GM23248 (cell line): ENCODE measurements at places on chromosomes 4 and X.

- H3K36me3 ChIP-seq = no peaks in the 10 kb centered on the region
- no peak overlapping the region for H3K4me3 ChIP-seq
- no peaks in the 10 kb centered on the region for H3K4me1 ChIP-seq
Observed at GRCh38 chr4:170589597-170590191, 499.9 kb upstream of the AADAT start.

GRCh38 chrX:23666282-23666681, 1.0 kb upstream of the PRDX4 start:
- no peak overlapping the region for H3K4me3 ChIP-seq
- H3K27ac ChIP-seq = no peak overlapping the region
- H3K4me1 ChIP-seq = peaks cover 13% of the 10 kb centered on the region
- no peaks in the 10 kb centered on the region for H3K36me3 ChIP-seq

DNA sequence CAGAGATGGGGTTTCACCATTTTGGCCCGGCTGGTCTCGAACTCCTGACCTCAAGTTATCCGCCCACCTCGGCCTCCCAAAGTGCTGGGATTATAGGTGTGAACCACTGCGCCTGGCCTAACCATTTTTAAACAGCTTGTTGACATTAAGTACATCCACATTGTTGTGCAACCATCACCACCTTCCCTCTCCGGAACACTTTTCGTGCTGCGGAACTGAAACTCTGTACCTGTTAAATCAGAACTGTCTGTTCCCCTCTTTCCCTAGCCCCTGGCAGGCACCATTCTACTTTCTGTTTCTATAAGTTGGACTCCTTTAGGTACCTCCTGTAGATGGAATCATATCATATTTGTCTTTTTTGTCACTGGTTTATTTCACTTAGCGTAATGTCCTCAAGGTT, 9.5 kb downstream of the FHDC1 start:
- H3K4me3 ChIP-seq = no peak overlapping the region
- no peak for DNase-seq
- H3K36me3 ChIP-seq = no peaks in the 10 kb centered on the region
- peaks cover 15% of the 10 kb centered on the region for H3K4me1 ChIP-seq
- no peaks in the 10 kb centered on the region for H3K27me3 ChIP-seq
- H3K27ac ChIP-seq = no peak overlapping the region

- H3K27ac ChIP-seq = no peak overlapping the region
- H3K4me1 ChIP-seq = 0 out of 2 replicates have a peak, but pooled peaks cover 4% of the 10 kb centered on the region
- no peaks in the 10 kb centered on the region; the same call in 1 of the 2 replicates for H3K27me3 ChIP-seq
- peak; percentile 76 for DNase-seq
Observed at GRCh38 chr4:184845367-184846021, 19.7 kb upstream of the ACSL1 start.

GRCh38 chr4:123116412-123116811, 194.0 kb upstream of the NUDT6 start:
- 0 out of 2 replicates have a peak, but pooled peaks cover 6% of the 10 kb centered on the region for H3K4me1 ChIP-seq
- H3K27ac ChIP-seq = no peak overlapping the region
- H3K27me3 ChIP-seq = no peaks in the 10 kb centered on the region

- no peak overlapping the region for H3K4me3 ChIP-seq
- H3K27ac ChIP-seq = no peak overlapping the region
- H3K4me1 ChIP-seq = no peaks in the 10 kb centered on the region
- no peaks in the 10 kb centered on the region for H3K36me3 ChIP-seq
Observed at GRCh38 chrX:115191490-115192243, 2.5 kb downstream of the RBMXL3 start.

DNA sequence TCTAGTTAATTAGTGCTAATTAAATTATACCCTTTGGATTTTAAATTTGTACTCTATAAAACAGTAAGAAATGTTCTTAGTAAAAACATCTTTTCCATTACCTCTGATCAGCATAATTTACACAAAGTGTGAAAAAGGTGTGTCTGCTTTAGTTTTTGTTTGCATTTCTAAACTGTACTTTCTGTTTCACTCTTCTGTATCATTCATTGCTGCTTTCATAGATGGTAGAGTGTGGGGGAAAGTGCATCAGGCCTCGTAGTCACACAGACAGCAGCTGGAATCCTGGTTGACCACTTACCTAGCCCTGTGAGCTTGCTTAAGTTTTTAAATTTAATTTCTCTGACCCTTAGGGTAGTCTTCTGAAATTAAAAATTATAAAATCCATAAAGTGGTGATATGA, 275.4 kb upstream of the PITX2 start:
- H3K4me3 ChIP-seq = no peak overlapping the region
- H3K4me1 ChIP-seq = no peaks in the 10 kb centered on the region
- no peaks in the 10 kb centered on the region for H3K36me3 ChIP-seq
- DNase-seq = no peak

GRCh38 chrX:44997888-44998287, 124.9 kb downstream of the KDM6A start:
- no peak overlapping the region for H3K27ac ChIP-seq
- H3K4me3 ChIP-seq = no peak overlapping the region
- no peaks in the 10 kb centered on the region for H3K27me3 ChIP-seq
- no peaks in the 10 kb centered on the region for H3K4me1 ChIP-seq
- H3K36me3 ChIP-seq = no peaks in the 10 kb centered on the region

- no peaks in the 10 kb centered on the region for H3K4me1 ChIP-seq
- no peaks in the 10 kb centered on the region for H3K36me3 ChIP-seq
- H3K27me3 ChIP-seq = no peaks in the 10 kb centered on the region
- no peak overlapping the region for H3K4me3 ChIP-seq
Observed at GRCh38 chr4:133440404-133440803, 291.3 kb downstream of the PCDH10 start.

GRCh38 chrX:20670611-20671010, 403.9 kb upstream of the RPS6KA3 start:
- H3K27me3 ChIP-seq = no peaks in the 10 kb centered on the region
- DNase-seq = no peak
- no peaks in the 10 kb centered on the region for H3K36me3 ChIP-seq
- H3K4me3 ChIP-seq = no peak overlapping the region
- 0 out of 2 replicates have a peak, but pooled peaks cover 7% of the 10 kb centered on the region for H3K4me1 ChIP-seq

GRCh38 chr4:133943081-133943480, 258.5 kb downstream of the PABPC4L start:
- DNase-seq = no peak
- H3K27me3 ChIP-seq = 0 out of 2 replicates have a peak, but pooled peaks cover 5% of the 10 kb centered on the region
- H3K4me1 ChIP-seq = no peaks in the 10 kb centered on the region

GRCh38 chrX:9257718-9258420, 207.0 kb upstream of the TBL1X start:
- no peaks in the 10 kb centered on the region for H3K36me3 ChIP-seq
- no peaks in the 10 kb centered on the region for H3K4me1 ChIP-seq
- no peak overlapping the region for H3K4me3 ChIP-seq
- H3K27me3 ChIP-seq = no peaks in the 10 kb centered on the region

DNA sequence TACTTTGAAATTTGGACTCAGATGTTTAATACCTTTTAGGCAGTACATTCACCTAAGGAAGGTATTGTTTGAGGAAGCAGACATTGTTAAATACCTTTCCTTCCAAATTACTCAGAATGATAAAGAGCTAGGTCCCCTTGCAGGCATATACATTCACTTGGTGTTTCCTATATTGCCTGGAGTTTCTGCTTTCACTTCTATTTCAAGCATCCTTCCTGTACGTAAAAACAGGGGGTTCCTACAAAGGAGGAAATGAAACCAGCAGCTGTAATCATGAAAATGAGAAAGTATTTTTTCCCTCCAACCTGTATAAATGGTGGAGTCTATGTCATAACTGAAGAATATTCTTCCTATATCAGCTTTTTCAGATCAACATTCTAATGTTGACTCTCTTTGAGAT, 90.4 kb upstream of the RASGEF1B start:
- no peak overlapping the region for H3K4me3 ChIP-seq
- no peaks in the 10 kb centered on the region for H3K27me3 ChIP-seq
- DNase-seq = no peak
- H3K36me3 ChIP-seq = no peaks in the 10 kb centered on the region
- H3K27ac ChIP-seq = no peak overlapping the region
